ENCODE measurements at places on chromosomes 4 and X. TPM values are rescaled to one million over a fixed set of nuclear protein-coding genes. Genes with fewer than 3 reads are reported as not detected.

The TMEM187 gene
- 8.8 TPM for total RNA-seq

GRCh38 chr4:83905952-83906351 is 370.0 kb downstream of the GPAT3 start:
- no peaks in the 10 kb centered on the region for H3K4me1 ChIP-seq
- no peaks in the 10 kb centered on the region for H3K36me3 ChIP-seq
- H3K4me3 ChIP-seq = no peak overlapping the region
- DNase-seq = no peak
- no peaks in the 10 kb centered on the region for H3K27me3 ChIP-seq

The ARHGAP6 gene
- 2.3 TPM for total RNA-seq

The RPS6KA6 gene
- 0.99 TPM for total RNA-seq

The ARR3 gene
- not detected for total RNA-seq

DNA sequence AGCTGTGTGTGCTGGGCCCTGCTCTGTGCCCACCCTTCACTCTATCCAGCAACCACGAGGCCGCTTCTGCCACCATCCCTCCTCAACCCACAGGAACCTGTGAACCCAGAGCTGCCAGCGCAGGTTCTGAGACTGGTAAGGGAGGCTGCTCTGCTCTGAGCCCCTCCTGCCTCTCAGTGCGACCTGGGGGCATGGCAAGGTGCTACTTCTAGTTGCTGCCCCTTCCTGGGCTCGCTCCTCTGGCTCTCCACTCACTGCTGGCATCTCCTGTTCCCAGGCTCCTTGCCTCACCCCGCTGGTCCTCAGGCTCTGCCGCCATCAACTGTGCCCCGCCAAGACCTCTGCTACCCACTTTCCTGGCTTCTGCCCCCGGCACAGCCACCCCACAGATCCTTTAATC is 39.3 kb downstream of the RNF212 start:
- H3K27me3 ChIP-seq = no peaks in the 10 kb centered on the region
- peaks cover 6% of the 10 kb centered on the region for H3K4me1 ChIP-seq
- no peak for DNase-seq

DNA sequence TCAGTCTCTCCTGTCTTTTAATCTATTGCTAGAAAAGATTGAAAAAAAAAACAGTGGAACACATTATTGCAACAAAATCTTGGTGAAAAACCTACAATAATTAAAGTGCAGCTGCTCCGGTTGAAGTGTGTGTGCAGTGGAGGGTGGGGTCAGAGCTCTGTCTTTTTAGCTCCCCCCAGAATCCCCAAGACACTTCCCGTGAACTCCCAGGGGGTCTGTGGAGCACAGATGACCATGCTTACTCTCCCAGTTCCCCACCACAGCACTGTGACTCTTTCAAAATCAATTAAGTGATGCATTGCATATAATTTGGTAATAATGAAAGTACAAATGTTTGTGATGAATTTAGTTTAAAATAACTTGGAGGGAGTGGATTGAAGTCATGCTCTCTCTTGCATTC is 15.7 kb upstream of the SLC10A4 start:
- no peak for DNase-seq
- no peaks in the 10 kb centered on the region for H3K4me1 ChIP-seq
- no peaks in the 10 kb centered on the region for H3K27me3 ChIP-seq
- no peak overlapping the region for H3K4me3 ChIP-seq
- no peak overlapping the region for H3K27ac ChIP-seq

- H3K4me1 ChIP-seq = no peaks in the 10 kb centered on the region
- H3K27me3 ChIP-seq = no peaks in the 10 kb centered on the region
- H3K4me3 ChIP-seq = no peak overlapping the region
Measured at GRCh38 chr4:114076899-114077570, 97.6 kb upstream of the ARSJ start.

The DCHS2 gene
- 0.33 TPM for total RNA-seq

The WDR1 gene
- total RNA-seq = 51.9 TPM

DNA sequence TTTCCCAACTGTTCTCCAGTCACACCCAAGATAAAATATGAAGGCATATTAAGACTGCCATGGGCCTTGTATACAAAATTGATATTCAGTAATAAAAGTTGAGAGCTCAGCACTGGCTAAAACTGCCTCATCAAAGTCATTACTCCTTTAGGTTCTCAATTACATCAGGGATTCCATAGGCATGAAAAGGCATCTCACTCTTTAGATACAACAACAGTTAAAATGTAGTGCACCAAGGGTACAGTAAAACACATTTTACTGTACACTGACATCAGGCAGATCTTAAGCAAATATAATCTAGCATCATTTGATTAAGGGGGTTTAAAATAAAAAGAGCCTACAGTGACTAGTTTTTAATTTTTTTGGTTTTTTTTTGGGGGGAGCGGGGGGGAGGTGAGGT is 107.7 kb downstream of the PPP3CA start:
- H3K4me1 ChIP-seq = peaks cover 11% of the 10 kb centered on the region
- H3K36me3 ChIP-seq = no peaks in the 10 kb centered on the region
- H3K4me3 ChIP-seq = no peak overlapping the region
- H3K27me3 ChIP-seq = no peaks in the 10 kb centered on the region
- no peak for DNase-seq

GRCh38 chr4:102693262-102693850 is 67.4 kb downstream of the MANBA start:
- H3K4me1 ChIP-seq = no peaks in the 10 kb centered on the region
- DNase-seq = no peak
- no peak overlapping the region for H3K27ac ChIP-seq
- H3K27me3 ChIP-seq = no peaks in the 10 kb centered on the region
- H3K36me3 ChIP-seq = no peaks in the 10 kb centered on the region

DNA sequence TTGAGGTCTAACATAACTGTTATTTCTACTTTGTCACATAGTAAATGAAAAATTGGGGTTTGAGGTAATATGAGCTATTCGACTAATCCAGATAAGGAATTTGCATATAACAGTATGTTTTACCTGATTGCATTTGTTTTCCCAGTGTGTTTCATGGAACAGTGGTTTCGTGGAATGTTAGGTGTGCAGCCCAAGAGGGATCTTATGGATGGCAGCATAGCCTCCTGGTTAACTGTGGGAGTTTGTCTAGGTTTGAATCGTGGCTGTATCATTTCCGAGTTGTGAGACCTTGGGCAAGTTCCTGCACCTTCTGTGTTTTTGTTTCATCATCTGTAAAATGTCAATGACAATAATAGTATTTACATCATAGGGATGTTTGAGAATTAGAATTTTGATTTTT is 7.9 kb downstream of the BMPR1B start:
- no peak overlapping the region for H3K27ac ChIP-seq
- no peaks in the 10 kb centered on the region for H3K36me3 ChIP-seq
- H3K4me1 ChIP-seq = no peaks in the 10 kb centered on the region
- no peak overlapping the region for H3K4me3 ChIP-seq
- H3K27me3 ChIP-seq = no peaks in the 10 kb centered on the region
- no peak for DNase-seq
